ENCODE measurements at places on chromosomes 3 and 15.
A peak's percentile ranks its signal among the peaks of the same experiment; 100 is the strongest.

DNA sequence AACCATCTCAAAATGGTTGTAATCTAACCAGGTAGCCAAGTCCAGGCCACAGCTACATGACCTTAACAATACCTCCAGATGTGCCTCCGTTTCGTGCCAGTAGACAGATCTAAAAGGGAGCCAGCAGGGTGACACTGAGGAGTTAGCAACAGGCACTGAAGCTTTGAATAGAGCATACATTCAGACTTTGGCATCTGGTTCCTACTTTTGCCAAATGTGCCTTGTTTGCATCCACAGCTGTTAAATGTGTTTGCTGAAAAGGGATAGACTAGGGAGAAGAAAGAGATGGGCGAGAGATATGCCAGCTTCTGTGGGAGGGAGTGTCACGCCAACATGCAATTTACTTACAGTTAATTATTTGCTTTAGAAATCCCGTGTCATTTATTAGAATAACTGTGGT lies 1433.9 kb upstream of the CADM2 start:
- DNase-seq = no peak

- no peak for DNase-seq
Observed at GRCh38 chr3:176578316-176578715, 619.0 kb downstream of the TBL1XR1 start.

- DNase-seq = no peak
Observed at GRCh38 chr3:120559242-120560061, 36.7 kb upstream of the NDUFB4 start.

- no peak for DNase-seq
Observed at GRCh38 chr15:42088801-42089640, 5.3 kb downstream of the PLA2G4D start.

- no peak for DNase-seq
Observed at GRCh38 chr3:177824190-177824786, 627.0 kb upstream of the TBL1XR1 start.

DNA sequence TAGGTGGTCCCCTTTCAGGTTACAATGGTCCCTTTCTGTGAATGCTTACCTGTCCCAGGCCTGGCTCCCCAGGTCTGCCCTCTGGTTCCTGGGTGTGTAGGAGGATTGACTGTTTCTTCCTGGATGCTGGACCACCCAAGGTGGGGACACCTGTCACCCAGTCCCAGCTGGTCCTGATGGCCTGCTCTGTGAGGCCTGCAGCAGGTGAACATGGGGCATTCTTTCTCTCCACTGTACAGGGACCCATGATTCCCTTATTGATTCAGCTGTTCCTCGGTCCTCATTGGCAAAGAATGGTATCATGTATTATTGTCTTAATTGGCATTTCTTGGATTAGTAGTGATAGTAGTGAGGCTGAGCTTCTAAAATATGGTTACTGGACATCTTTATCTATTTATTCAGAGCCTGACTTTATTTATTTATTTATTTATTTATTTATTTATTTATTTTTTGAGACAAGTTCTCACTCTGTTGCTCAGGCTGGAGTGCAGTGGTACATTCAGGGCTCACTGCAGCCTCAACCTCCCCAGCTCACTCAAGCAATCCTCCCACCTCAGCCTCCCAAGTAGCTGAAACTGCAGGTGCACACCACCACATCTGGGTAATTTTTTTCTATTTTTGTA lies 8.8 kb upstream of the DNAJA4 start:
- DNase-seq = no peak

DNA sequence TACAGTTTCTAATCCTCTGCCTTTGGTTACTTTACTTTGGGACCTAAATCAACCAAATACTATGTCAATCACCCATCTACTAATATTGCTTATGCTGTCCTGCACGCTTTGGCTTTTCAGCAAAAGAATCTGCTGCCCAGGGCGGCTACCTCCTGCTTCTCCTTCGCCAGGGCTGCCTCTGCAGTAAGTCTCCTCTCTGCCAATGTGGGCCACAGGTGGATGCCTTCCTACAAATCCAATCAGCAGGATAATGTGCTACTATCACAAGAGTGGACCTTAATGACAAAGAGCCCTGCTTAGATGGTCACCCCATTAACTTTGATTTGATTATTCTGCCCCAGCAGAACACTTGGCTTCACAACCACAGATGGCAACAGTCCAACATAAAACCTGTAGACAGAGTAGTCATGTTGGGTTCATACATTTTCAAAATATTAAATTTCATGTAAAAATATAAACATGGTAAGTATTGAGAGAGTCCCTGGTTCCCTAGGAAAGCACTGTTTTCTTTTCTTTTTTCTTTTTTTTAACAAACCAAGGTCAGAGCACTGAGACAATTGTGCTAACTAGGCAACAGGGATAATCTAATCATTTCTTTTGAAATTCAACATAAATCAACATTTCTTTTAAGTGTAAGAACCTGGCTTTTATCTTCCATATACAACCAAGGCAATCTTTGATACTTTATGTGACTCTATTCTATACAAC lies 298.3 kb downstream of the ZBTB20 start:
- no peak for DNase-seq

GRCh38 chr3:109532257-109533216 lies 195.2 kb upstream of the DPPA4 start:
- peak; percentile 55 for DNase-seq

GRCh38 chr15:96392380-96393208 lies 62.1 kb downstream of the NR2F2 start:
- DNase-seq = no peak

DNA sequence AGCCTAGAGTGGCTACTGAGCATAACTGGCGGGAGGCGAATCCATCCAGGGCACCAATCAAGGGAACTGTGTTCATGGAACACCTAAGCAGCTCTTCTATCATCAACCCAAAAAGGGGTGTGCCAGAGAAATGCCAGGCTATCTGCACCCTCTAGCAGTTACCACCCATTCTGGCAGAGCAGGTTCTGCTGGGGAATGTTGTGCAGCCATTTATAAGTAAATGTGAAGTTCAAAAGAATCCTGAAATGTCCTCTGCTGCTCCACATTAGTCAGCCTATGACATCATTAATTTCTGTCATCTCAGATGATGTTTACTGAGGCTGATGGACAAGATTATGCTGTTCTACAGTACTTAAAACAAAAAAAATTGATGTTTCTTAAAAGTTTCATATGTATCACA lies 7.7 kb downstream of the SKIC8 start:
- no peak for DNase-seq

DNA sequence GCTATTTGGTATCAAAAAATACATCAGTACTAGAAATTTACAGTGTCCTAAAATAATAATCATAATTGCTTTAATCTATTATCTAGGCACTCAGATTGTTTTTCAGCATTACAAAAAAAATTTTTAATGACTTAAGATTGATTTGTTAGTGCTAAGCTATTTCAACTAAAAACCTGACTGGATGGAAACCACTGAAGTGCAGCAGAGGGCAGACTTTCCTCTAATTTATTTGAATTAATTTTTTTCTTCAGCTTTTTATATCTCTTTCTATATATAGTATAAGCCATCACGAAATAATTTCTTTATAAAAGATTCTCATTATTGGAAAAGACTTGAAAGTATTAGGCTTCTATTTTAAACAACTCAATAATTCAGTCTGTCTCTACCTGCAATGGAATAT lies 131.4 kb downstream of the IQCH start:
- DNase-seq = no peak

- DNase-seq = no peak
Observed at GRCh38 chr3:99638167-99638948, at the start of gene COL8A1. Gene COL8A1, plus strand, starts transcription at chr3:99638594. Its CDS starts 152,089 bp downstream, at chr3:99790683.

- no peak for DNase-seq
Observed at GRCh38 chr3:69750549-69750948, 11.3 kb downstream of the MITF start.

DNA sequence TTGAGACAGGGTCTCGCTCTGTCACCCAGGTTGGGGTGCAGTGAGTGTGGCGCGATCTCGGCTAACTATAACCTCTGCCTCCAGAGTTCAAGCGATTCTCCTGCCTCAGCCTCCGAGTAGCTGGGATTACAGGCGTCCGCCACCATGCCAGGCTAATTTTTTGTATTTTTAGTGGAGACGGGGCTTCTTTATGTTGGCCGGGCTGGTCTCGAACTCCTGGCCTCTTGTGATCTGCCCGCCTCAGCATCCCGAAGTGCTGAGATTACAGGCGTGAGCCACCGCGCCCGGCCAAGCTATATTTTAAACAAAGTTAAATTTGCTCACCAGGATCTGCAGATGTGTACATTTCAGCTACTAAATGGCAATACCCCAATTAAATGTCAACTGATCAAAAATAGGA lies 1.1 kb upstream of the C3orf38 start:
- DNase-seq = no peak

DNA sequence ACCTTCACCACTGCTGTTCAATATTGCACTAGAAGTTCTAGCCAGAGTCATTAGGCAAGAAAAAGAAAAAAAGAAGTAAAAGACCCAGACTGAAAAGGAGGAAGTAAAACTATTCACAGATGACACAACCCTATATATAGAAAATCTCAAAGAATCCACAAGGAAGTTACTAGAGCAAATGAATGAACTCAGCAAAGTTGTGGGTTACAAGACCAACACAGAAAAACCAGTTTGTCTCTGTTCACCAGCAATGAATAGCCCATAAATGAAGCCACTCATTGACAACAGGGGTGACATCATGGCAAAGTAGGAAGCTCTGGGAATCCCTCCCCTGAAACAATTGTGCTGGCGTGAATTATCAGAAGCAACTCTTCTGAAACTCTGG lies 4.6 kb downstream of the CFAP100 start:
- no peak for DNase-seq

DNA sequence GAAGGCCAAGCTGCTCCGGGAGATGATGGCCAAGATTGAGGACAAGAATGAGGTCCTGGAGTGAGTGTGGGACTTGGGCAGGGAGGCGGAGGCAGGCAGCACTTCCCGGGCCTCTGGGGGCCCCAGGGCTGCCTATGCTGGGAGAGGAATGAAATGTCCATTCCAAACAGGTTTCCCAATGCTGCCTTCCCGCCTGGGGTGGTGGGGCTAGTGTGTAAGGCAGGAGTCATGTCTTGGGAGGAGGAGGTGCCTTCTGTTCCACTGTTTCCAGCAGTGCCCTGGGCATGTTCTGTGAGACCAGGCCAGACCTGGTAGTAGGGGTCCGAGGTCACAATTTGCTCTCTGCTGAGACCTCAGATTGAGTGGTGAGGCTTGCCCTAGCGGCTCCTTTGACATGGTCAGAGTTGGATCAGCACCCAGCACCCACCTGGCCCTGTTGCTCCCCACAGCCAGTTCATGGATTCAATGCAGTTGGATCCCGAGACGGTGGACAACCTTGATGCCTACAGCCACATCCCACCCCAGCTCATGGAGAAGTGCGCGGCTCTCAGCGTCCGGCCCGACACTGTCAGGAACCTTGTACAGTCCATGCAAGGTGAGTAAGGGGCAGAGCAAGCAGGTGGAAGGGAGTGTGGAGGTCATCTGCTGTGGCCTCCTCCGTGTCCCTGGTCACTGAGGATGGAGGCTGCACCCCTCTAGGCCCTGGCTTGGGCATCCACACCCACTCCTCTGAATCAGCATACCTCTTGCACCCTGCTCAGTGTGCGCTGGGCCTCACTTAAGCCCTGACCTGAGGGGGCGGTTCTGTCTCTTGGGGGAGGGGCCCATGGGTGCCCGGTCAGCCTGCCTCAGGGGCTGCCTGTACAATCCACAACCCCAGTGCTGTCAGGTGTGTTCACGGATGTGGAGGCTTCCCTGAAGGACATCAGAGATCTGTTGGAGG lies 27.3 kb downstream of the PTPN23 start:
- DNase-seq = no peak

DNA sequence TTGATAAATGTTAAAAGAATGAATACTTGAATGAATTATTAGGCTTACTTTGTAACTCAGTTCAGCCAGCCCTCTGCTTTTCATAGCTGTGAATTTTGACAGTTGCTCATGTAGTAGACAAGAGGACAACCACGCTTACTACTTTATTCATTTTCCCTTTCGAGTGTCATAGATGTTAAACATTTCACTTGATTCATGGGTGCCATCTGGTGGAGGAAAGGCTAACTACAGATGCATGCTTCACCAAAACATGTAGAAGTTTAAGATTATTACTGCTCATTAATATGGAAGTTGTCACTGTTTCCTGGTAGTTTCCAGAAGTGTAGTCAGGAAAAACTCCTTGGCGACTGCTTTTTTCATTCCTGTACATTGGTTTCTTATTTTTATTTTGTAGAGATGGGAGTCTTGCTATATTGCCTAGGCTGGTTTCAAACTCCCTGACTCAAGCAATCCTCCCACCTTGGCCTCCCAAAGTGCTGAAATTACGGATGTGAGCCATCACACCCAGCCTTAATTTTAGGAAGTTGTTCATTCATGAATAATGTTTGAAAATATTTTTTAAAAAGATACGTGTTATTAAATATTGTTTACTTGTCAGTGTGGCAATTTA lies 163.2 kb downstream of the B3GALNT1 start:
- peak; percentile 79 for DNase-seq

GRCh38 chr3:14725564-14726440 lies 50.9 kb downstream of the C3orf20 start:
- DNase-seq = no peak

- DNase-seq = no peak
Observed at GRCh38 chr3:37171144-37171543, 3.2 kb downstream of the LRRFIP2 start.

- DNase-seq = no peak
Observed at GRCh38 chr3:192869131-192870031, 48.3 kb downstream of the MB21D2 start.

GRCh38 chr3:189331002-189331418 lies 159.2 kb downstream of the TPRG1 start:
- peak; percentile 25 for DNase-seq

DNA sequence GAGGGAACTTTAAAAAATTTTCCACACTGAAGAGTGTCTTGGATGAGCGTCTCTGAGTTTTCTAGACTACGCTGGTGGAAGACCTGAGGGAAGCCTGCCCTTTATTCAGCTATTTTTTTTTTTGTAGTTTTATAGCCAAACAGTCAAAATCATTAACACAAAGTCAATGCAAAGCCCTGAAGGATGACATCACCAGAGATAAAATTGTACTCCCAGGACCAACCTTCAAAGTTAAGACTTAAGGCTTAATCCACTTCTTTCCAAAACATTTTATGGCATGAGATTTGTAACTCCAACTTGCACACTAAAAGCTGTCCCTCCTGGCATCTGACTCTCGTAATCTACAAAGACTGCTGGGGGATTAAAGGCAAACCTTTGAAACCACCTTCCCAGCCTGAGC lies 263.4 kb upstream of the LYSMD4 start:
- no peak for DNase-seq

- no peak for DNase-seq
Observed at GRCh38 chr3:36365829-36366228, 14.5 kb upstream of the STAC start.

DNA sequence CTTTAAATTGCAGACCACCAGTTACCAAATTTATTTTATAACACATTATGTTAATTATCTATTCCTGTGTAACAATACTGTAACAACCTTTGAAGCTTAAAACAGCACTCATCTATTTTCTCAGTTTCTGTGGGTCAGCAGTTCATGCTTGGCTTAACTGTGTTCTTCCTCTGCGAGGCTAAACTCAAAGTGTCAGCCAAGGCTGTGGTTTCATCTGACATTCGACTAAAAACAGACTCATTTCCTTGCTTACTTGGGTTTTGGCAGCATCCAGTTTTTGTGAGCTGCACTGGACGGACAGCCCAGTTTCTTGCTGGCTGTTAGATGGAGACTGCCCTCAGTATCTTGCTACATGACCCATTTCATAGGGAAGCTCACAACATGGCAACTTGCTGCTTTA lies 247.3 kb upstream of the KCNH8 start:
- DNase-seq = no peak

All from activated naive CD4-positive, alpha-beta T cell treated with anti-CD3 and anti-CD28 coated beads, Interleukin-2, amount 10 ng/mL, durations not matched to agents 7 days and 5 days (primary cell).